ENCODE measurements at places on chromosomes 7 and 10.

GRCh38 chr10:1660815-1661214 is 76.5 kb downstream of the ADARB2 start:
- no peak for DNase-seq

DNA sequence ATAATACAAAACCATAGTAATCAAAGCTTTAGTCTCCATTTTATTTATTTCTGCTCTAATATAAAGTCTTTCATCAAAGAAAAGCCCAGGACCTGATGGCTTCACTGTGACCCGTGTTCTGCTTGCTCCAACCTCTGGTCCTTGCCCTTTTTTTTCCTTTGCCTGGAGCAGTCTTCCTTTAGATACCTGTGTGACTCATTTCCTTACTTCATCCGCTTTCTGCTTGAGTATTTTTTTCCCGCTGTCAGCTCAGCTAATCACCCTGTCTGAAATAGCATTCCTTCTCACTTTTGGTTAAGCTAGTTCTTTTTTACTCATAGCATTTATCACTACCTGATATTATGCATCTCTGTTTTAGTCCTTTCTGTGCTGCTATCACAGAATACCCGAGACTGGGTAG is 194.8 kb downstream of the ABCA13 start:
- DNase-seq, result no peak

GRCh38 chr7:103487419-103487818 is 41.4 kb upstream of the SLC26A5 start:
- no peak for DNase-seq

- DNase-seq, result no peak
Measured at GRCh38 chr7:45108863-45109262, 2.6 kb downstream of the TBRG4 start.

DNA sequence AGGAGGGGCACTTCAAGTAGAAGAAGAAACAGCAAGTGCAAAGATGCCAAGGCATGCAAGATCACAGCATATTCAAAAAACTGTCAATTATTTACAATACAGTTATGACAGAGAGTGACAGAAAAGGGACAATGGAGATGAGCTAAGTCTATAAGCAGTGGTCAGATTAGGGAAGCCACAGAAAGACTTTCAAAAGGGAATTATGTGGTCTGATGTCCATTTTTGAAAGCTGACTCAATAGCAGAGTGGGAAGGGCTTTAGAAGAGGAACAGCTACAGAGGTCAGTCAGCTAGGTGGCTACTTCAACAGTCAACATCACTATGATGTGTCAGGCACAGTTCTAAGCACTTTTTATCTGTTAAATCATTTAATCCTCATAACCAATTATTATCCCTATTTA is 45.2 kb upstream of the SPOCK2 start:
- DNase-seq, result no peak

DNA sequence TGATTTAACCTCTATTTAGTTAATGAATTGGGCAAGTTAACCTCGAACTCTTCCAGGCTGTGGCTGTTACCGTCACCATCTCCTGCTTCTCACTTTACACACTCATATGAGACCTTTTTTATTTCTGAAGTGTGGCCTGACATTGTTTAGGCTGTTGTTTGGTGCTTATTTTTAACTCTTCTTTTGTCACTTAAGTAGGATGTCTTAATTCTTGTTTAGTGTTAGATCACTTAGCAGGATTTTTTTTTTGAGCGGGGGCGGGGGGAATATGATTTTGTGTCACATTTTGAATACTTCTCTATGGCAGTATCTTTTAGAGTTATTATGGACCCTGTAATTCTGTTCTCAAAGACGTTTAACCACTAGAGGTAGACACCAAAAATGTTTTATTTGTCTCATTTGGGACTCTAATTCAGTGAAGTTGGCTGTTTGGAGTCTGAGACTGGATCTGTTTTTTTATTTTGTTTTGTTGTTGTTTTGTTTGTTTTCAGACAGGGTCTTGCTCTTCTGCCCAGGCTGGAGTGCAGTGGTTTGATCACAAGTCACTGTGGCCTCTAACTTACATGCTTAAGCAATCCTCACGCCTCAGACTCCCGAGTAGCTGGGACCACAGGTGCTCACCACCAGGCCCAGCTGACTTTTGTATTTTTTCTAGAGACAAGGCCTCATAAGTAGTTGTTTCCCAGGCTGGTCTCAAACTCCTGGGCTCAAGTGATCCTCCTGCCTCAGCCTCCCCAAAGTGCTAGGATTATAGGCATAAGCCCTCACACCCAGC is 73.5 kb downstream of the CUX1 start:
- no peak for DNase-seq

GRCh38 chr10:102812231-102812876 is 24.9 kb downstream of the CYP17A1 start:
- no peak for DNase-seq
